ENCODE measurements at places on chromosomes 1 and 21. TPM values are rescaled to one million over a fixed set of nuclear protein-coding genes. Genes with fewer than 3 reads are reported as not detected.

DNA sequence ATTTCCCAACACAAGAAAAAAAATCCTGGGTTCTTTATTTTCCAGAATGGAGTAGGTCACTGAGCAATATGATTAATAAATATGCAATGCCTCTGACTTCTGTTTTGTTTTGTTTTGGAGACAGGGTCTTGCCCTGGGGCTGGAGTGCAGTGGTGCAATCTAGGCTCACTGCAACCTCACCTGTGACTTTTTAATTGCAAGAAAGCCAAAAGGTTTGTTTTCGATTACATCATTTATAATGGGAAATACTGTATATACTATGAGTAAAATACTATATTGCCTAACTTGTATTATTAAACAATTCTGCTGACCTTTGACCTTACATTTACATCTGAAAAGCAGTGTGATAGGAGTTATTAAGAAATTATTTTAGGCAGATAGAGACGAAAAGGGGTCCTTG lies 11.6 kb upstream of the CD46 start:
- DNase-seq: peak; percentile 97

DNA sequence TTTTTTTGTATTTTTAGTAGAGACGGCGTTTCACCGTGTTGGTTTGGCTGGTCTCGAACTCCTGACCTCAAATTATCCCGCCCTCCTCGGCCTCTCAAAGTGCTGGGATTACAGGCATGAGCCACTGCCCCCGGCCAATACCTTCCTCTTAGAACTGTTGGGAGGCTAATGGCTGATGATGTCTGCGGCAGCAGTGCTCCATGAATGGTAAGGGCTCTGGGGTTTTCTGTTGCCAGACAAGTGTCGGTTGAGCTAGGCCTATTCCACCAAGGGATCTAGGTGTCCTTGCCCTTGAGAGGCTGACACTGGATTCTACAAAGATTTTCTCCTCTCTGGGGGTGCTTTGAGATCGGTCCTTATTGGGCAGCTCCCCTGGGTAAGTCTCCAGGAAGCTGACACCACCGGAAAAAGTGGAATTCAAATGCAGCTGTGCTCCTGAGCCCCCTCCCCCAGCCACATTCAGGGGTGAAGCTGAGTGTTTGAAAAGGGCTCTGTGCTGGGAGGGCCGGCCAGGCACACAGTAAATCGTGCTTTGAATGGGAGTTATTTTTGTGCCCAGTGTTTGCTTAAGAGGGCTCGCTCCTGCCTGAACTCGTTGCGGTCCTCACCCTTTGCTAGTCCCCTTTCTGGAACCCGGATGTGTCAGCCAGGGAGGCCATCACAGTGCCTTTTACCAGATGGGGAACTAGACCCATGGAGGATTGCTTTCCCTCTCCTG lies 5.2 kb downstream of the SOX13 start:
- peak; percentile 62 for DNase-seq

DNA sequence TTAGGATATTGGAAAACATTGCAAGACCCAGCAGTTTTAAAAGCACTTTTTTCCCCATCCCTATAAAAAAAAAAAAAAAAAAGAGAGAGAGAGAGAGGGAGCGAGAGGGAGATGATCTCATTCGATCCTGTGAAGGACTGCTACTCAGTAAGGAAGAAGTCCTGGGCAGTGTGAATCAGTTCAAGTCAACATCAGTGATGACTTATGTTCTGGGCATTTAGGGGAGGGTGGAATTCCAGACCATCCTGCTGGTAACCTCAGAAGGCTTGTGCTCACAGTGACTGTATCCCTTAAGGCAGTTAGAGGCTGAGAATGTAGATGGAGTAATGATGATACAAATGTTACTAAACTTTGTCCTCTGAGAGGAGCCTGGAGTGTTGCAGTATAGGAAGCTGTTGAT lies 151.4 kb downstream of the TGFB2 start:
- peak; percentile 100 for DNase-seq

GRCh38 chr1:168180148-168180524 lies 1.4 kb downstream of the TIPRL start:
- DNase-seq: no peak

DNA sequence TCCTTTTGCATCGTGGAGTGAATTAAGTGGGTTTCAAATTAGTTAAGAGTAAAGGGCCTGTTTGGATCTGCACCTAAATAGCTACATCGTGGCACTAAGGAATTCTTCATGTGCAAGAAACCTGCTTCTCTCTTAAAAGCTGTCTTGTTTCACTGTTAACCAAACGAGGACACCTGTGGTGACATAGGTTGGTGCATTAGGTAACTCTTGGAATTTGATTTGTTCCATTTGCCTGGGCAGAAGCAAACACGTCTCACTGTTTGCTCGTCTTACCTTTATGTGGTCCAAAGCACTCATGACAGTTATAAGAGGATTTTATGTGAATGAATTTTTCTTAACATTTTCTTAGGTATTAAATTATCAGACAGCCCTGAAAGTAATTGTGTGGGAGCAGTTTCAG lies 60.9 kb downstream of the PRDM2 start:
- no peak for DNase-seq

DNA sequence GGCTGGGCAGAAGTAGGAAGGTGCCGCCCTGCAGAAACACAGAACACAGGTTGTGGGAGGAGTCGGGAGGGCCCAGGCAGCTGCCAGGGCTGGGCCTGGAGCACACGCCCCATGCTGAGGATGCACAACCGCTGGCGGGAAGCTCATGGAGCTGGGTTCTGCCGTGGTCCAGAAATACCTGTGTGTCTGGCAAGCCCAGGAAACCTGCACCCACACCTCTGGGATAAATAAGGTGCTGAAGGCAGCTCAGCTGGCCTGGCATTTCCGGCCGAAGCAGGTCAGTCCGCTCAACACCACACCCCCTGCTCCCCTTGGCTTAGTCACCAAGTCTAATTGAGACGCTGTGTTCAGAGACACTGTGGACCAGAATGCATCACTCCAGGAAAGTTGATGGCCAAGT lies 32.1 kb downstream of the CTNNBIP1 start:
- DNase-seq: peak; percentile 75

DNA sequence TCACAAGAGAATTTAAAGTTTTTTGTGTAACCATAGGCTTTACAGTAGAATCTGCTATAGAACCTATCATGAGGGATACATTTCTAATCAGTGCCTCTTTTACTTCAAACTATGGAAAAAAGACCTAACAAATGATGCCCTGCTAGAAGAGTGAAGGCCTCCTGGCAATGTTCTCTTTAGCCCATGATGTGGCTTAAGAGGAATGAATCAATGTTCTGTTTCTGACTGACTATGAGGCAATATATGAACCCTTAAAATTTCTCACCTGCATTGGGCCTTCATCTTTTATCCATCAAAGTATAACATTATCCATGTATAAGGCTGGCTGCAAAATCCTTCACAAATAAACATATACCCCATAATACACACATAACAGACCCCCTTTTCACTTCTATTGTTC lies 65.7 kb upstream of the IL12RB2 start:
- DNase-seq: no peak

GRCh38 chr1:155978325-155978972 lies at the start of gene ARHGEF2:
TSS of gene ARHGEF2 (minus strand) at chr1:155978547. CDS start at chr1:155978427, 120 bp downstream.
- DNase-seq: peak; percentile 89

DNA sequence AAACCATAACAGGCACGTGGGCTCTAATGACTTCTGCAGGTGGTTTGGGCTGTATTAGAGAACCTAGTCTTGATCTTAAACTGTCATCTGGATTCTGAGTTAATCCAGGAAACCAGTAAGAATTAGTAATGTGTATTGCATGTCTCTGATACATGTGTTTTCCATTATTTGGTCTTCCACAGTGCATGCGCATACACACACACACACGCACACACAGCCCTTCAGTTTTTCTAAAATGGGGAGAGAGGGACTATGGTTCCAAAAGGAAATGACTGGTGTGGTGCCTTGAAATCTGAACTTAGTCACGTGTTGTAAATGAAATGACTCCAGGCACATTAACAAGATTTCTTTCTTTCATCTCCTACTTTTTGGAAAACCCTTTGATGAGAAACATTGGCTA lies 67.6 kb downstream of the OLFML2B start:
- DNase-seq: no peak

DNA sequence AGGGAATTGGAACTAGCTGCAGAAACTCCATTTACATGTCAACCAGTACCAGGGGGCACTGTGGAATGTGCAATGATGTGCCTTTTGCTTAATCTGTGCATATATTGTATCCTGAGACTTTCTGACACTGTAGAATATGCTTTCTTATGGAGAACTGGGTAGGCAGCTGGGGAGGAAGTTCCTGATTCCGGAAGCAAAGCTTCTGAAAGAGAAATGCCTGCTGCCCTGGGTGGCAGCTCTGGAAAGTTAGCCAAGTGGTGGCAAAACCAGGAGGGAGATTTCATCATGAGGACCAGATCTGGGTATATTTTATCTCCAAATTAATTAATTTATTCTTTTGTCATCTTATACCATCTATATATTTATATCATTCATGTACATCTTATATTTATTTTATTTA lies 116.7 kb downstream of the XCL2 start:
- DNase-seq: no peak

DNA sequence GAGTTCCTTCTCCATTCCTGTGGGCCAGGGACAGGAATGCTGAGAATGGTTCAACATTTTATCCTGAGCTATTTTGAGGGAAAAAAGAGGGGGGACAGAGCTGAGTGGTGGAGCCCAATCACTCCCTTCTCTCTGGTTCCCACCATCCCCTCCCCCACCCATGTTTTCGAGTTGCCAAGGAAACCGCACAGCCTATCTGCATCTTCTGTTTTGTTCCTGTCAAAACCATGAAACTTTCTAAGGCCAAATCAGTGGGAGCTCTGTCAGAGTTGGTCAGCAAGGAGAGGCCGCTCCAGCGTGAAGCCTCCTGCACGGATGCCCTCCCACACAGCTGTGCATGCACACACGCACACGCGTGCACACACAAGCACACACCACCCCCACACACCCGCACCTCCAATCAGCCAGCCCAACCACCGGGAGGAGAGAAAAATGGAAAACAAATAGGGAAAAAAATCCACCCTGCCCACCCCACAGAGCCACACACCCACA lies 54.5 kb upstream of the ATP2B4 start:
- no peak for DNase-seq

- no peak for DNase-seq
Observed at GRCh38 chr1:200877839-200878551, 5.2 kb downstream of the GPR25 start.

DNA sequence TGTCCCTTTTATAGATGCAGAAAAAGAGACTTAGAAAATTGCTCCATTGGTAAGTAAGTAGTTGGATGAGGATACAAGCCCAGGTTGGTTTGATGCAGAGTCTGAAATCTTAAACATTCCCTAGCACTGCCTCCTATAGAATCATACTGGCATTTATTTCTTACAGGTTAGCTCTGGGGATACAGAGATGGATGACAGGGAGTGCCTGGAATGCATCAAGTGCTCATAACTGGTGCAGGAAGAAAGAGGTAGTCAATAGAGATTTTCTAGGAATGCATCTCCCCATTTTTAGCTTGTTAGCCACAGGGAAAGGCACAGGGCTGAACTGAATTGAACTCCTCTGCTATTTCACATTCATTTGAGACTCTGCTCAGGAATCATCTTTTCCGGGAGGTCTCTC lies 269.0 kb upstream of the USP24 start:
- no peak for DNase-seq

- DNase-seq: peak; percentile 79
Observed at GRCh38 chr1:52033190-52034049, at the start of gene KTI12. TSS of gene KTI12 (minus strand) at chr1:52033810. CDS start at chr1:52033761, 49 bp downstream.

DNA sequence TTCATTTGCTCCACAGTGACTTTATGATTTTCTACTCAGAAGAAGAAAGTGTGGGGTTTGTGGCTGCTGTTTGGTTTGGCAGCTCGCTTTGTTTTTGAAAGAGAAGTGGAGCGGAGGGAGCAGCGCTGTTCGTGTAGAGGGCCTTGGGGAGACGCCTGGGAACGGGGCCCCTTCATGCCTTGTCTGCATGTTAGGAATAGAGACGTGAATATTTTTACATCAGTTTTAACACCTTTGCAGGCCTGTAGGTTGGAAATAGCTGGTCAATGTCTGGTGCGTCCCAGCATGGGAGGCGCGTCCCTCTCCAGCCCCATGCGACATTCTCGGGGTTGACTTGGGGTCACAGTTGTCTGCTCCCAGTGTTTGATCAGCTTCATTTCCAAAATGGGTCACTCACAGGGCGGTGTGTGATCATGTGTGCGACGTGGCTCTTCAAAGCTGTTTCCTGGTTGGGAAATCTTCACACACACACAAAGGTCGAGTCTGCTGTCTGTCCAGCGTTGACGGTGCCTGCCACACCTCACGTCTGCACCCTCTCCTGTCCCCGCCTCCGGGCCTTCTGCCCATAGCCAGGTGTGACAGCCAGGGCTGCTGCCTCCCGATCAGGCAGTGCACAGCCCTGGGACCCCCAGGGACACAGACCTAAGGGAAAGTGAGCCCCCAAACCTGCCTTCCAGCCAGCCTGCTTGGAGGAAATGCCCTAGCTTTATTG lies 149.2 kb downstream of the PSMG1 start:
- DNase-seq: no peak

DNA sequence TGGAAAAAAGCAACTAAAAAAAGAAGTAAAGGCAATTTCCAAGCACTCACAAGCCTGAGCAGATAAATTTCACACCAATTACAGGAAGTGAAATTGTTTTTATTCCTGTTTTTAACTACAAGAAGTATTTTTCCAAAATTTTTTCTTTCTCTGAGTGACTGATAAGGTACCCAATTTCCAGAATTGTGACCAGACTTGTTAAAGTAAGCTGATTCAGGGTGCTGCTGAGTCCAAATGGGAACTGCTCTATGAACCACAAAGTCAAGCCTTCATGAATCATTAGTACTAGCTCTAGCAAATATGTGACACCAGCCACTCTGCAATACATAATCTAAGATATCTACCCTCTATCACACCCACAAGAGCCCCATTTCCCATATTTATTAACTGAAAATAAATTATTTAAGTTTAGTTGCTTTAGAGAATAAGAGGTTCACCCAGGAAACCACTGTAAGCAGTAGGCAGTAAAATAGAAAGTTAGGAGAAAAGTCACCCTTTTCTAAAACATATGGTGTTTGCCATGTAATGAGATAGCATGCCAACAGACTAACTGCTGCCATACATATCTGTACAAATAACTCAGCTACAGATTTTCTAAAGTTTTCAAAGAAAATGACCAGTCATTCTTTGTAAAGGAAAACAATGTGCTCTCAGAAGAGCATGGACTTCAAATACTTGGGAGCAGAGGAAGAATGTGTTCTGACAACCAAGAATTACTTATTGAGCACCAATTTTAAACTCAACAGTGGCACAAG lies 43.1 kb upstream of the TNFSF18 start:
- no peak for DNase-seq

GRCh38 chr1:9751971-9752370 lies 71.8 kb downstream of the CLSTN1 start:
- DNase-seq: no peak

DNA sequence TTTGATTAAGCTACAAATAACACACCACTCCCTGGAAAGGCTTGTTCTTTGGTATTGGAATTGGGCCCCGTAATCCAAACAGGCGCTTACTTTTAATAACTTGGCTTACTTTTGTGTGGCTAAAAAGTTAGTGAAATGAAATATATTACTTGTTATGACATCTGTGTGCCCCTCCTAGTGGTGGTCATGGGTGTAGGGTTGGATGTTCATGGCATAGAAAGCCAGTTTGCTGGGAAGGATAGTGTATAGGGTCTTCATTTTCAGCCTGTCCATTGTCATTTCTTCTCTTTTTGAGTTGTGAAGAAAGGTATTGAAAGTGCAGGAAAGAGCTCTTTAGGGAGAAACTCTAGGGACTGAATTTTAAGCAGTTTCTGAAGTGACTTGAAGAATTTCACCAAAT lies 5.9 kb downstream of the CDC14A start:
- DNase-seq: peak; percentile 25

GRCh38 chr1:241412646-241413045 lies 55.6 kb upstream of the RGS7 start:
- DNase-seq: no peak

LDLRAD1 gene
- not detected for total RNA-seq

KHDRBS1 gene
- total RNA-seq: 107 TPM

RPS6KC1 gene
- total RNA-seq: 24.9 TPM

DRAXIN gene
- 0.05 TPM for total RNA-seq

WDR64 gene
- not detected for total RNA-seq

Data from MCF 10A (cell line).